A549 treated with GW870086 at 1 μM for 4 hours (cell line): ENCODE measurements at places on chromosomes 16 and 17. TPM values are rescaled to one million over a fixed set of nuclear protein-coding genes. Genes with fewer than 3 reads are reported as not detected.

The MMP28 gene
- 5.5 to 10.2 TPM (median 8.6 TPM) in 5 replicates for total RNA-seq

The SLC5A10 gene
- 0.14 to 0.36 TPM (median 0.26 TPM) in 5 replicates for total RNA-seq

The YBX2 gene
- total RNA-seq: 0.22 to 0.91 TPM (median 0.52 TPM) in 5 replicates

The WDR45B gene
- total RNA-seq: 90.4 to 100 TPM (median 93.7 TPM) in 5 replicates

The AIPL1 gene
- 0.05 TPM in 1 of 5 replicates, not detected in the others for total RNA-seq

The CD300H gene
- total RNA-seq: 0.29 to 1.9 TPM (median 0.50 TPM) in 5 replicates

The QPRT gene
- 0.56 to 1.4 TPM (median 0.76 TPM) in 5 replicates for total RNA-seq

The FBXW10B gene
- total RNA-seq: 2.4 to 4.2 TPM (median 3.1 TPM) in 5 replicates

The MT1G gene
- total RNA-seq: not detected in 5 replicates

The C17orf67 gene
- total RNA-seq: 1.3 to 2.2 TPM (median 1.7 TPM) in 5 replicates

The CHST6 gene
- total RNA-seq: 0.18 to 0.34 TPM (median 0.23 TPM) in 5 replicates

The HSD17B2 gene
- 0.11 to 0.25 TPM (median 0.12 TPM) in 3 of 5 replicates, not detected in the others for total RNA-seq
